ENCODE measurements at places on chromosomes 13 and 19.

- DNase-seq = no peak
Measured at GRCh38 chr19:3695124-3695733, 5.0 kb downstream of the PIP5K1C start.

GRCh38 chr13:20058476-20058875 is 99.9 kb downstream of the ZMYM2 start:
- DNase-seq = no peak

DNA sequence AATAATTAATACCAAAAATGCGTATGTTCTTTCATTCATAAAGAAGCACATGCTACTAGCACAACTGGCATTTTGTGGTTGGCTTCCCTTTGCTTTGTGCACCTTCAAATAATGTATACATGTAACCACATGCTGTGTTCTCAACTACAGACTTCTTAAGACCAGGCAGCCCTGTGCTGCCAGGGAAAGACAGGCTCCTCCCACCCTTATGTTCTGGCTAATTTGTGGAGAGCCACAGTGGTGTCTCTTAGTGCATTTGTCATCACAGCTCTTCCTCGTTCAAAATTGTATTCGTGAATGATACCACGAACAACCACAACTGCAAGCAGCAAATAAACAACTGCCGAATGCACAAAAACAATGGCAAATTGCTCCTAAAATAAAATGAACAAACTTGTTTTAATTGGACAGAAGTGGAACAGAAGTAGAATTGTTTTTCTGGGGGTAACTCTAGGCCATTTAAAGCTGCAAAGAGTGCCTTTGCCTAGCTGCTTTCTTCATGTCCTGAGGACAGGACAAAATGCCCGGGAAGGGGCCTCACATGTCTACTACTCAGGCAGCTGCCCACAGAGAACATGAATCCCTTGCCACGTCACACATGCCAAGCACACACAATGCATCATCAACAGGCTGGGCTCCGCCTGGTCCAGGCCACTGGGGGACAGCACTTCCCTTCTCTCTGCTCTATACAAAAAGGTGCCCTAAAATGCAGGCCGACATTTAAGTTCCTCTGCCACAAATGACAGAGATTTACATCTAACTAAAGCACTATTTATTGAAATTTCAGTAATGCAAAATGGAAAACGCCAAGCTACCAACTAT is 21.7 kb downstream of the IRS2 start:
- peak; percentile 79 for DNase-seq

DNA sequence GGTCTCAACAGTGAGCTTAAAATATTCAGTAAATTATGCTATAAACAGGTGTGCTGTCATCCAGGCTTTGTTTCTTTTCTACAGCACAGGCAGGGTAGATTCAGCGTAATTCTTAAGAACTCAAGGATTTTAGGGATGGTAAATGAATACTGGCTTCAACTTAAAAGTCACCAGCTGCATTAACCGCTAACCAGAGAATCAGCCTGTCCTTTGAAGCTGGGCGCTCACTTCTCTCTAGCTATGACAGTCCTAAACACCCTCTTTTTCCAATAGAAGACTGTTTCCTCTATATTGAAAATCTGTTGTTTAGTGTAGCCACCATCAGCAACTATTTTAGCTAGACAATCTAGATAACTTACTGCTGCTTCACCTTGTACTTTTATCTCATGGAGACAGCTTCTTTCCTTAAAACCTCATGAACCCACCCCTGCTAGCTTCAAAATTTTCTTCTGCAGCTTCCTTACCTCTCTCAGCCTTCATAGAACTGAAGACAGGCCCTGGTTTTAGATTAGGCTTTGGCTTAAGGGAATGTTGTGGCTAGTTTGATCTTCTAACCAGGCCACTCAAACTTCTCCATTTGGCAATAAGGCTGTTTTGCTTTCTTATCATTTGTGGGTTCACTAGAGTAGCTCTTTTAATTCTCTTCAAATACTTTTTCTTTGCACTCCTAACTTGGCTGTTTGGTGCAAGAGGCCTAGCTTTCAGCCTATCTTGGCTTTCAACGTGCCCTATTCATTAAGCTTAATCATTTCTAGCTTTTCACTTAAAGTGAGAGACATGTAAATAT is 89.5 kb downstream of the USP12 start:
- DNase-seq = no peak

- no peak for DNase-seq
Measured at GRCh38 chr19:51493776-51494175, 7.8 kb downstream of the SIGLEC12 start.

DNA sequence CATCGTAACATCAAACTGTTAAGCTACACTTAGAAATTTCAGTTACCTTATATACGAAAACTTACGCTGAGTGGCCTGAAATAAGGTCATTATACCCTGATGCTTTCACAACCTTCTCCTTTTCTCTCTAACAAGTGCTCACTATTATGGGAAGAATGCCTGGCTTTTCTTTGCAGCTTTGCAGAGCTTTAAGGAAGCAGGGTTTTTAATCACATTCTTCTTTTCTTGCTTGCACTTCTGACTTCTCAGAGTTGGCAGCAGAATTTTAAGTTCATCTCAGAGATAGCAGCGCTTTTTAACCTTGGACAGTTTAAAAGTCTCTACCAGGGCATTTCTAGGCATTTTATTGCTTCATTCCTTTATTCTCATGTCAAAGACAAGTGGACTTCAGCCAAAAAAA is 285.1 kb downstream of the SPRY2 start:
- DNase-seq = no peak

DNA sequence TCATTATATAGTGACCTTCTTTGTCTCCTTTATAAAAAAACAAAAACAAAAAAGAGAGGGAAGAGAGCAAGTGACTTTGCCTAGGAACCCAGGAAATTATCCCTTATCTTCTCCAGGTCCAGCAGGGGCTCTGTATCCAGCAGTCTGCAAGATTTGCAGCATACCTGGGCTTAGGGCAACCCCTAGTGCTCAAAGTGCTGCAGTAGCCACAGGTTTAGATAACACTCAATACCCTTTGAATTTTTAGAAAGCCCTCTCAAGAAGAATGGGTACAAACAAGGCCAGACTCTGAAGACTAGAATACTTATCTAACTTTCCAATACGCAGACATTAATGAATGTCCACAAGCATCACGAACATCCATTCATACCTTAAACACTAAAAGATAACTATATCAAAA is 43.2 kb downstream of the CCNA1 start:
- no peak for DNase-seq

DNA sequence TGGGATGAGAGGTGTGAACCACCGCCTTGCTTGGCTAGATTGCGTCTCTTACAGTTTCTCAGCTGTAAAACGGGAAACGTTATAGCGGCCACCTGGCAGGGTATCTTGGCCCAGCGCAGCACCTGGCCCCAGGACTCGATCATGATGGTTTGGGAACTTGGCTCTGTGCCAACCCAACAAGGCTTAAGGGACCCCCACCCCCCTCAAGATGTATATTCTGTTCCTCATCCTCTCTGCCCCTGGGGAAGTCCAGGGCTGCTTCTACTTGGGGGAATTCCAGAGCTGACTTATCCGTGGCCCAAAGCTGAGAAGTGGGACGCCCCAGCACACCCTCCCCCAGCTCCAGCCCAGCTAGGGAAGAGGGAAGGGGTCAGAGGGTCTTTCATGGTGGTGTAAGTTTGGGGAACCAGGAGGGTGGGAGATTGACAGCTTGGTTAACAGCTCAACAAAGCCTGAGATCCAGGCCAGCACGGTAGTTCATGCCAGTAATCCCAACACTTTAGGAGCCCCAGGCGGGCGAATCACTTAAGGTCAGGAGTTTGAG is 695 bp downstream of the ICAM1 start:
- DNase-seq = no peak

DNA sequence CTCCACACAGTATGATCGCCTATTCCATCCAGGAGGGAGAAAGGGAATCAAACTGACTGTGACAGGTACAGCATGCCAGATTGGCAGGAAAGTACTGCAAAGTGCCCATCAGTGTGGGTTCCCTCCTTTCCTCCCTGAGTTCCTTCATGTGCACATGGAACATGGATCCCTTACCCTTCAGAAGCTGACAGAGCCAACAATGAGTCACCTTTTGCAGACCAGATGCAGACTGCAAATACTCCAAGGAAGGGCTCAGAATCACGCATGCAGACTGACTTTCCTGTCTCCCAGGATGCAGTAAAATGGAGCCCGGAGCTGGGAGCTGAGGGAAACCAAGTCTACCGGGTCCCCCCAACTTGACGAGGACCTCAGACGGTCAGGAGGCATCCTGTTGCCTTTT is 41.8 kb downstream of the SACS start:
- no peak for DNase-seq

DNA sequence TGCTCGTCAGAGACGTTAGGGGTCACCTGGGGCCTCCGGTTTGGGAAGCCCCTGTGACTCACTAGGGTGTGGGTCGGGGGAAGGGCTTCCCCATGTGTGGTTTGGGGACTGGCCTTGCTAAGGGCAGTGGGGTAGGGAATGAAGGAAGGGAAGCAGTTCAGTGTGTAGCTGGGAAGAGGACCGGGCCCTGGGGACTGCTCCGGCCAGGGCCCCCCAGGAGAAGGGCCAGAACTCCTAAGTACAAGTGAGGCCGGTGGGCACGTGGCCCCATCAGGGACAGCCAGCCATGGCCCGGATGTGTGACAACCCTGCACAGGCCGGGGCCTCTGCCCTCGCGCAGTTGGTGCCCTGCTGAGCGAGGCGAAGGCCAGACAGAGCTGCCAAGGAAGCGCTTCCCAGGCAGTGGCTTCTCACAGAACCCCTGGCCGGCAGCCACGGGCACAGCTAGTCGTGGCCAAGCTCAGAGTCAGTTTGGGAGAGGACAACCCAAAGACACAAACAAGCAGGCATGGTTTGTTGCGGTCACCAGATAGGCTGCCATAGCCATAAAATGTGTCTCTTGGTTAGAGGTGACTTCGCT is 25.7 kb downstream of the TEX29 start:
- no peak for DNase-seq

- no peak for DNase-seq
Measured at GRCh38 chr19:17953316-17953801, 13.5 kb upstream of the KCNN1 start.

- no peak for DNase-seq
Measured at GRCh38 chr13:95749545-95749944, 72.6 kb downstream of the DNAJC3 start.

GRCh38 chr13:49292742-49293486 is 45.2 kb downstream of the CDADC1 start:
- no peak for DNase-seq

DNA sequence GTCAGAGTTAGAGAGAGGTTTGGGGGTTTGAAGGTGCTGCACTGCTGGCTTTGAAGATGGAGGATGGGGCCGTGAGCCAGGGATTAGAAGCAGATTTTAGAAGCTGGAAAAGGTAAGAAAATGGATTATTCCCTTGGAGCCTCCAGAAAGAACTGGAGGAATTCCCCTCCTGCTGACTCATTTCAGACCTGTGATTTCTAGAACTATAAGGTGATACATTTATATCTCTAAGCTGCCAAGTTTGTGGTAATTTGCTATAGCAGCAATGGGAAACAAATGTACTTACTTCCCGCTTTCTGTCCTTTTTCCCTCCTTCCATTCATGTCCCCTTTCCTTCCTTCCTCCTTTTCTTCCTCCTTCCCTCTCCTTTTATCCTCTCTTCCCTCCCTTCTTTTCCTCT is 78.5 kb upstream of the PCDH8 start:
- no peak for DNase-seq

Measured in dorsolateral prefrontal cortex (tissue), 122 donors.